Lung (tissue), 17 donors: ENCODE measurements at places on chromosomes 2 and 18.
A peak's percentile ranks its signal among the peaks of the same experiment; 100 is the strongest.

DNA sequence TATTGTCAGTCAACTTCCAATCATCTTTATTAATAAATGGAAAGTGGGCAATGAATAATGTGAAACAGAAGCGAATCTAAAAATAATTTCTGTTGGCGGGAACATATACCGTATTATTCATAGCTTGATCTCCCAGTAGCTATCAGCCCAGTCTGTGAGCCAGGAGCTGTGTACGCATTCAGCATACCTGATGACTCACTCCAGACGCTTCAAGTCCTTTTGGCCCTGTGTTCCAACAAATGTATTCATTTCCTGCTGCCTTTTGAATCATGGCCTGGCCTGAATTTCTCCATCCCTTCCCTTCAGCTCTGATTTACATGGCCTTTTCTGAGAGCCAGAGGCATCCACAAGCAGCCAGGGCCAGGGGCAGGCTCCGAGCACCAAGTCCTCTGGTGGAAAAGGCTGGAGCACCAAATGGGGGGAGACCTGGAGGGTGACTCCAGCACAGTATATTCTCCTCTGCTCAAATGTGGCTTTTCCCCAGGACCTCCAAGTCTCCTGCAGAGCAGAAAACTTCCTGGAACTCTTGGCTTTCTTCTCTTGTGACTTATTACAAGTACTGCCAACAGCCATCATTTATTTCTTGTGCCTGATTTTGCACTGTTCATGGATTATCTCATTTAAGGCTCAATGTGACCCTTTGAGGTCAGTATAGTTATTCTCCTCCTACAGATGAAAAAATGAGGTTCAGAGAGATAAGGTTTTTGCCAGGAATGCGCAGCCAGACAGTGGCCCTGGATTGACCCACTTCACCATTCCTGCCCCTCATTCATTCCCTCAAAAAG, 108.7 kb downstream of the EN1 start:
- no peak for DNase-seq

DNA sequence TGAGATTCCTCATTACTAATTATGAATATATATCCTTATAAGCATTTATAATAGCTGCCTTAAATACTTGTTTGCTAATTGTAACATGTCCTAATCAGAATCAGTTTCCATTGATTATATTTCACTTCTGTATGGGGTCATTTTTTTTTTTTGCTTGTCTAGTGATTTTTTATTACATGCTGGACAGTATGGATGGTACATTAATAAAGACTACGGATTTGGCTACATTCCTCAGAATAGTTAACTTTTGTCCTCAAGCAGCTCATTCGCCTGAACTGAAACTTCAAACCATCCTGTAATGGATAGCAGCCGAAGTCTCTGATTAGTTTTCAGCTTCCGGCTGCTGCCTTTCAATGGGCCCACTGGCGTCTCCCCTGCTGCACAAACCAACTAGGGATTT, 11.7 kb downstream of the TGIF1 start:
- no peak for DNase-seq

GRCh38 chr2:207469451-207469850, 60.3 kb upstream of the CREB1 start:
- DNase-seq, result no peak

- no peak for DNase-seq
These were observed 1179.7 kb downstream of the DSC3 start for GRCh38 chr18:29862824-29863223.

GRCh38 chr2:232420463-232421188, 14.0 kb downstream of the ALPG start:
- DNase-seq, result peak; percentile 46

DNA sequence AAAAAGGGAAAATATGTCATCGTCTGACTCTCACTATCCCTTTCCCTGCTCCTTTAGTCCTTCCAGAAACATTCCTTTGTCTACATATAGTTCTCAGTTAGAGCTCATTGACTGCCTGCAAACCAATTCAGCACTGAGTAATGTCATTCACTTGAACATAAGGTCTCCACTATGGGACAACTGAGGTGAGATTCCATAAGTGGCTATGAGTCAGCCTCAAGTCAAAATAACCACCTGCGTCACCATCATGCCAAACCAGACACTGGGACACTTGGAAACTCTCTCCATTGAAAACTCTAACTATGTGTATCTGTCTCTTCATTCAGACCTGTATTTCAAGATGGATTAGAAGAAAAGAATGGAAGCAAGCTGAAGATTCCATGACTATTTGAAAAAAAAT, 878.0 kb upstream of the PIK3C3 start:
- no peak for DNase-seq

DNA sequence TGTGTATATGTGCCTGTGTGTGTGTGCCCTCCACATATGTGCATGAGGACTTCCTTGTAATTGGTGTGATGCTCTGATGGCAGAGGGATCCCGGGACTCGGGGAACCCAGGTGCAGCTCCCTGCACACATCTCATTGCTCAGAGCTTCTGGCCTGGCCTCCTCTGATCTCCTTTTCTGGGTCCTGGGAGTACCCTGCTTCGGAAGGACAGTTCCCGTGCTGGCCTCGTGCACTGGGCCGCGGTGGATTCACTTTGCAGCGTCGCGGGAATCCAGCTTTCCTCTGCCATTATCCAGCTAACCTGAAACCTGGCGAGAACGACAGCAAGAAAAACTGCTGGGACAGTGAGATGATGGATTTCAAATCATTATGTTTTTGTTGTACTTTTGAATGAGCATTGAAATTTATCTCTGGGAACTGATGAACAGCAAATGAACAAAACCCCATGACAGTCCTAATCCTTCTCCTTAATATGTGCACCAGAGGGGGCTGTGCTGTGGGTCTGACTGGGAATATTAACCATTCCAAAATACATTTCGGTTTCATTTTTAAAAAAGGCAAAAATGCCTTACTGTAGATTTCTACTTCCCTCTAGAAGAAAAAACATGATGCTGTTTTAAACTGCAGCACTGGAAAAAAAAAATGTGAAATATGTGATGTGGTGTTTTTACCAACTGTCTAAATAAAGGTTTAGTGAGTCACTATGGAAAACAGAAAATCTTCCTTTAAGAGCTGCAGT, 78.2 kb downstream of the PTGR3 start:
- DNase-seq, result peak; percentile 66

DNA sequence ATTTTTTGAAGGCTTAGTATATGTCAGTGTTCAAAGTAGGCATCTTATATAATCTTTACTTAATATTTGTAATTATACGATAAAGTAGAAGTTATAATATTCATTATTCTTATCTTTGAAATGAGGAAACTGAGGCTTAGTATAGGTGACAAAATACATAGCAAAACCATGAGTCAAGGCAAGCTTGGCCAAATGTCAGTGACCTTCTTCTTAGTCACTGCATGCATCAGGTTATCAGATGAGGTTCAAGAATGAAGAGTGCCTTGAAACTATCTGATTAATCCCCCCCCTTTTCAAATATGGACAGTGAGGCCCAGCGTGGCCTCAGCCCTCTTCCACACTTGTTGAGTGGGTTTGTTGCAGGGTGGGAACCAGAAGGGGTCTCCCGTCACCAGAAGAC, 59.3 kb downstream of the PMAIP1 start:
- no peak for DNase-seq

DNA sequence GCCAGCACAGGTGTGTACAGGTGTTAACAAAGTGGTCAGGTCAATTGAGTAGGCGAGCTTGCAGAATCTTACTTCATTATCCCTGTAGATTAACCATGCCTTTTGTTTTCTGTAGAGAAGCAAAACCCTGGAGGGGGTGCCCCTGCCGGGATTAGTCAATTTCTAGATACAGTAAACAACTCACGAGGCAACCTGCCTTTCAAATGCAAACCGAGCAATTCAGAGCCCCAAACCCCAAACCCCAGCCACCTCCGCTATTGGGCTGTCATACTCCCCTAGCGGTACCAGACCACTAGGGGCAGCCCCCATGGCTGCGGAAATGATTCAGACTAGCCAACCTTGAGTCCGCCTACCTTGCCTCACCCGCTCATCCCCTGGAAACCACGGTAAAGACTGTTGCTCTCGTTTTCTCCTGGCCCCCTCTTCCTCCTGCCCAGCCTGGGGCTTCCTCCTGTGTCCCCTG, 61.4 kb upstream of the KIF5C start:
- no peak for DNase-seq

DNA sequence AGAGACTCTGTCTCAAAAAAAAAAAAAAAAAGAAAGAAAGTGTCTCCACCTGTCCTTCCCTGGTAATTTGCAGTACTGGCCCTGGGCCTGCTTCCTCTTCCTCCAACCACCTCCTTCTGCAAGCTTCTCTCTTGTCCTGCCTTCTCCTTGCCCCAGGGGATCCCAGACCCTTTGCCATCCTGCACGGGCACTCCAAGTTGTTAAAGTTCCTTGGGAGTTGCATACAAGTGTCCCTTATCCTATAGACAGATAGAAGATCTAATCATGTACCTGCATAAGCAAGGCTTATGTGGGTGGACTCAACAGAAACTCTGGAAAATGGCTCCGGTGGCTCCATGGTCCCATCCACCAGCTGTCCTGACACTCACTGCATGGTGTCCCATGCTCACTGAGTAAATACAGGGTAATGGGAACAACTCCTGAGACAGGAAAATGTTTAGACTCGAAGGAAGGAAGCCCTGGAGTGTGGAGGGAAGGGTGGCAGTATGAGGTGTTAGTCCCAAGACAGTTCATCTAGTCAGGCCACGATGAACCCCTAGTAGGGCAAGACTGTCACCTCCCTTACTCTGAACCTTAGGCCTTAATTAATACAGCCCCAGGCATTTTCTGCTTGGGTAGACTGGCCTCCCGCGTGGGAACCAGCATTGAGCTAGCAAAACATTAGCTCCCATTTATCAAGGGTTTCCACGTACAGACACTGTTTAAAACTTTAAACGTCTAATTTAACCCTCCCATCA, 17.1 kb downstream of the ODC1 start:
- DNase-seq, result no peak

GRCh38 chr2:39734445-39734844, 44.6 kb downstream of the THUMPD2 start:
- DNase-seq, result no peak

DNA sequence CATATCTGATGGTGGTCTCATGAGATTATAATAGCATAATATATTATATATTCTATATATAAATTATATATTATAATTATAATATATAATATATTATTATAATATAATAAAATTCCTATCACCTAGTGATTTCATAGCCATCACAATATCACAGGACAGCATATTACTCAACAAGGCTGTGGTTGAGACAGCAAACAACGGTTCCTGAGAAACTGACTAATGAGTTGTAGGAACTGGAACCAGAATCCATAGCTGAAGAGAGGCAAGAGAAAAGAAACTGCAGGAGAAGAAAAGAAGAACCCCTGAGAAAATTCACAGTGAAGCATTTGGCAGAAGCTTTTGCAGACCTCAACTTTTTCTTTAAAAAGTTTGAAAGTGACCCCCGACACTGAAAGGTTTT, 84.0 kb downstream of the BCL2L11 start:
- DNase-seq, result no peak

- DNase-seq, result no peak
These were observed 92.3 kb downstream of the METTL8 start for GRCh38 chr2:171341394-171342066.

DNA sequence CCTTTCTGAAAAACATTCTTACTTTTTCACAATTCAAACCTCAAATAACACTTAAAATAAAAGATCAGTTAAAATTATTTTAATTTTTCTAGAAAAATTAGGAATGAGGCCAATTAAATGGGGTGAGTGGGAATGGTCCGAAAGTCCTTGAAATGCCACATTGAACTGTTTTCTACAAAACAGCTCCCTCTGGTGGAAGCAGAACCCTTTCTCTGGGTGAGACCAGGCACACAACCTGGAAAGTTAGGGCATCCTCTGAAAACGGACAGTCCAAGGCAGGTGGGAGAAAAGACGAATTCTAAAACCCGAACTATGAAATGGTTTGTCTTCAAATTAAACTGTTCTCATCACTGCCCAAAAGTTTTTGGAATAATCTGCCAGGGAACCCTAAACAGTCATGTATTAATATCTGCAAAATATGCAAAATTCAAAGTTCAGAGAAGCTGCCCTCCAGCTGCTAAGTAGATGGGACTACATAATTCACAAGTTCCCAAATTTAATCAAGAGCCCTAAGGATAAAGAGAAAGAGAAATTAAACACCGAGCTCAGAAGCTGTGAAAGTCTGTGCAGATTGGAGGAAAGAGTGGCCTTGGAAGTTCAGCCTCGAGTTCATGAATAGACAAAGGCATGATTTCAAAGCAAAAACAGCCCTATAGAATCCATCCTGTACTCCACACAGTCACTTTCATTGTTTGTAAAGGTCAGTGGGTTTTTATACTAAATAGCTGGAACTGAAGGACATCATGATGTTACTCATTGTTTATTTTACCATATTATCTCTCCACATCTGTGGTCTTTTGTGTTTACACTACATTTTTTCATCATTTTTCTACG, 108.3 kb downstream of the PIEZO2 start:
- peak; percentile 85 for DNase-seq

DNA sequence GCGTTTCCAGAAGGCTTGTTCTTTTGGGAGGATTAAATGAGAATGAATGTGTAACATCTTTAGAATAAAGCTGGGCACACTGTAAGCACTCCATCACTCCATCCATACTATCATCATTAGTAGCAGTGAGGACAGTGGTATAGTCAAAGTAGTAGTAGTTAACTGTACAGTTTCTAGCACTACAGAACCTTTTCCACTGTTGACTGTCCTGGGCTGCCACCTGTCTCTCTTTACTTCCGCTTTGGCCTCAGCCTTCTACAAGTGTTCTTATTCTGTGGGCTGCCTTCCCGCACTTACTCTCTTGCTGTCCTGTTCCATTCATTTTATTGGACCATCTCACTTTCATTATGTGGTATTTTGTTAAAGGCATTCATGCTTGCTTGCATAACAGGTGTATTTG, 3.3 kb downstream of the SLC9A2 start:
- DNase-seq, result no peak

GRCh38 chr2:12416600-12416999, 300.1 kb upstream of the TRIB2 start:
- peak; percentile 64 for DNase-seq

- no peak for DNase-seq
These were observed 17.6 kb upstream of the PPP4R1 start for GRCh38 chr18:9631814-9632496.

- no peak for DNase-seq
These were observed 164.0 kb downstream of the RDH14 start for GRCh38 chr2:18396329-18397010.
